ENCODE measurements at places on chromosomes 4 and X.

- peak; percentile 55 for DNase-seq
Measured at GRCh38 chrX:107654872-107655761, 26.8 kb downstream of the PRPS1 start.

DNA sequence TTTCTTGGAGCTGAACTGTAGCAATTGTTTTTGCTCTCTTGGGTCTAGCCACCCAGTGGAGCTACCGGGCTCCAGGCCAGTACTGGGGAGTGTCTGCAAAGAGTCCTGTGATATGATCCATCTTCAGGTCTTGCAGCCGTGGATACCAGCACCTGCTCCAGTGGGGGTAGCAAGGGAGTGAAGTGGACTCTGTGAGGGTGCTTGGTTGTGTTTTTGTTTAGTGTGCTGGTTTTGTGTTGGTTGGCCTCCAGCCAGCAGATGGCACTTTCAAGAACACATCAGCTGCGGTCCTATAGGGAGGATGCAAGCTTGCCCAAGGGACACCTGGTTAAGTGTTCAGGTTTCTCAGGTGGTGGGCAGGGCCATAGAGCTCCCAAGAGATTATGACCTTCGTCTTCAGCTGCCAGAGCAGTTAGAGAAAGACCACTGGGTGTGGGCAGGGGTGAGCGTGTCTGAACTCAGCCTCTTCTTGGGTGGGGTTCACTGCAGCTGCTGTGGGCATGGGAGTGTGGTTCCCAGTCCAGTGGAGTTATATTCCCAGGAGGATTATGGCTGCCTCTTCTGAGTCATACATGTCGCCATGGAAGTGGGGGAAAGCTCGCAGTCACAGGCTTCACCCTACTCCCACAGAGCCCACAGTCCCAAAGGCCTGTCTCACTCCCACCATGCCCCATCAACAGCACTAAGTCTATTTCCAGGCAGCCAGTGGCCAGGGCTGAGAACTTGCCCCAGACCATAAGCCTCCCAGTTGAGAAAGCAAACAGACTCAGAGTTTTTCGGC lies 811.6 kb downstream of the GLUD2 start:
- no peak for DNase-seq

DNA sequence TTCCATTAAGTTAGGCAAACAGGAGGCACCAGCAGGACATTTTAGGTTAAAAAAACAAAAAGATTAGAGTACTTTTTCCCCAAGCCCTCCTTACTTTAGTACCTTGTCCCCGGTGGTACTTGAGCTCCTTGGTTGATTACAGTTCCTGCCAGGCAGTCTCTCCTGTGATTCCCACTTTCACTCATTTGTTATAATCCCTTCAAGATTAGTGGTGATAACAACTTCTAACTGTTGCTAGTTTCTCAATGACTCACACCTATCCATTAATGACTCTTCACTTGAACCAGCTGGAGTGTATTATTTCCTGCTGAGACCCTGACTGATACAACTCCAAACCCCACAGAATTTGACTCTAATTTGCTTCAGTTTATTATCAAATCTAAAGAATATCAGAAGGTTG lies 765.0 kb upstream of the DIAPH2 start:
- DNase-seq = no peak

DNA sequence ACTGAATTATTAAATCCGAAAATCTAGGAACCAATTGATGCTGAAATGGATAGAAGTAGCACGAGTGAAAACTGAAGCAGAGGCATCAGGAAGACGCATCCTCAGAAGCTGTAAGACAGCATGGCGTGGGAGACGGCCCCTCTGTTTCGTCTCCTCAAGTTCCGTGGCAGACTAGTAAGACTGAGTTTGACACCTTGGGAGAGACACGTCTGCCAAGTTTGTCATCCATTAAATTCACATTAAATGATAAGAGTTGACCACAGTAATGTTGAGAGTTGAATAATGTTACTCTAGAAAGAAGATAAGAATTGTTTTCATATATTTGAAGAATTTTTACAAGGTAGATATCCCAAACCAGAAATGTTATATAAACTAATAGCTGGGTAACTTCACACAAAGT lies 736.1 kb upstream of the FRG1 start:
- DNase-seq = no peak

DNA sequence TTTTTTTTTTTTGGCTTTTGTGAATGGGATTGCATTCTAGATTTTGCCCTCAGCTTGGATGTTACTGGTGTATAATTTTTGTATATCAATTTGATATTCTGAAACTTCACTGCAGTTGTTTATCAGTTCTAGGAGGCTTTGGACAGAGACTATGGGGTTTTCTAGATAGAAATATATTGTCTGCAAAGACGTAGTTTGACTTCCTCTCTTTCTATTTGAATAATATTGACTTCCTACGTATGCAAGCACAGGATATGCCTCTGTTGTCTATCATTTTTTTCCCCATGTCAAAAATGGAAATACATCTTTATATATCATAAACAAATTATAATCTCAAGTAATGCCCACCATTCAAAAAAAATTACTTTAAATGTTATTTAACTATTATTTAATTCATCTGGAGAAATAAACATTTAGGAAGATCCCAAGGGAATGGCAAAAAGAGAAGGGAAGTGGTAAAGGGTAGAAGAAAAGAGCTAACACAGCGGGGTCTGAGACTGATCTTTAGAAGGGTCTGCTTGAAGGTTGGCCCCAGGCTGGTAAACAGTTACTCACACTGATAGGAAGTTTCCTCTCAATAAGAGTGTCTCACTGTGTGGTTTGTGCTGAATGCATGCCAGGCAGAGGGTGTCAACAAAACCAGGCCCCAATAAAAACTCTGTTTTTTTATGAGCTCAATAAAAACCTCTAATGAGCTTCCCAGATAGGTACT lies 35.7 kb downstream of the ZNF518B start:
- no peak for DNase-seq

- DNase-seq = no peak
Measured at GRCh38 chrX:69037786-69038185, 127.5 kb downstream of the PJA1 start.

- DNase-seq = no peak
Measured at GRCh38 chr4:113285501-113285900, 236.0 kb downstream of the ANK2 start.

DNA sequence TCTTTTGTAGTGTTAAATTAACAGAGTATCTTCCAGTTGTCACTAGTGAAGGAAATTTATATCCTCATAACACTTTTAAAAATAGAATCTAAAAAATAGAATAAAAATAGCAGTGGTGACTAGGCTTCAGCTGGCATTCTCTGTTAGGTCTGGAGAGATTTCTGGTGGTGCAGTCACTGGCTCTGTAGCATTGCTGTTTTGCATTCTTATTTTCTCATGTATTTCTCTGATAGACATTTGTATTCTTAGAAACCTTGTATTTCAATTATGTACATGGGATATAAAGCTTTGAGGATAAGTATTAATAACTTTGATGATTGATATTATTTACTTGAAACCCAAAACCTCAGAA lies 87.6 kb downstream of the TMEM131L start:
- no peak for DNase-seq

- no peak for DNase-seq
Measured at GRCh38 chrX:108439961-108440696, 491 bp downstream of the COL4A5 start.

DNA sequence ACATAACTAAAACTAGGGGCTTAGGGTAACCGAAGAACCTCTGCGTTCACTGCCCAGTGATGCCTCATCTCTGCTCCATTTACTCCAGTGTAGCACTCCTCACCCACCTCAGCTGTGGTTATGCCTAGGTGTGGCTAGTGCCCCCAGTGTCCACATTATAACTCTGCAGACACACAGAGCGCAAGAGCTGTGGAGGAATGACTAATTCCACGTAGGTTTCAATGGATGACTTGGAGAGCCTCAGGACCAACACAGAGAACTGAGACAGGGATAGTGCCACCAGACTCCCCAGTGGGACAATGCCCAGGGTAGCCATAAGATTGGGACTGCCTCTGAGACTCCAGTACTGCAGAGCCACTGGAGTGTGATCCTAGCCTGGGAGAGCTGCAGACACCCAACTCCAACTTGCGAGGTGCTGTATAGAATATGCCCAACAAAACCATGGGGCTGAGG lies 542.4 kb upstream of the DIPK2B start:
- no peak for DNase-seq

DNA sequence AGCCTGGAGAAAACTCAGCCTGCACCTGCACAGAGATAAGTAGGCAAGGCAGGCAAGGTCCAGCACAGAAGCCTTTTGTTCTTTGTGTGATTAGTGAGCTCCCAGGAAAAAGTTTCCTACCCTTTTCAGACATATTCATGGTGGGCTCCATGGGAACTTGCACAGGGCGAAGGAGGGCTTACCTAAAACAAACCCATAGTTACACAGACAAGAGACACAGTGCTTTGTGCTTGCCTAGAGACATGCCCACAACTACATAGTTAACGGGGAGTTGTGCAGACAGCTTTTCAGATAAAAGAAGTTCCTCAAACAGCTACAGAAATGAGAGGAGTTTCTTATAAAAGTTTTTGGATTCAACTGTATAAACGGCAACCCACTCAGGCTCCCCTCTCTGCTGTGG lies 180.5 kb downstream of the GLUD2 start:
- DNase-seq = no peak

DNA sequence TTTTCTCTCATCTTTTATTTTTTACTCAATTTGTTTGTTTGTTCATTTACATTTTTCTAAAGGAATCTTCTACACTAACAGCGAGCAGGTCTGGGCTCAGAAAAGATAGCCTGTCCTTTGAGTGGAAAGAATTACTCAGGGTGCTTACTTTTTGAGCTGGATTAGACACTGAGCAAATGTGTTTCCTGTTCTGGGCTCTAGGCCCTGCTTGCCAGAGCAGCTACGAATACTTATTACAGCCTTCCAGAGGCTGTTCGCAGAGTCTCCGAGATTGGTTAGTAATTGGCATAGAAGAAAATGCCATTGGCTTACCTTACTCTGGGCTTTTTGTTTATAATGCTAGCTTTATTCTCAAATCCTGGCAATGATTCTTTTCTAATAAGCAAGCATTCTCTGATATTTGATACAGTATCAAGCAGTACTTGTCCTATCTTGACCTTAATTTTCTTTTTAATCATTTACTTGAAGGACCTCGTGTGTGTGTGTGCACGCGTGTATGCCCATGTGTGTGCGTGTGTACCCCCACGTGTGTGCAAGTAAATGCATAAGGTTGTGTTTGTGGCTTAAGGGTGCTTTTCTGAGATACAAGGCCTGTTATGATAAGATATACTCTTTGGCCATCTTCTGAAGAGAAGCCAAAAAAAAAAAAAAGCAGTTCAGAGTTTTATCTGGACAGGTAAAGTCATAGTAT lies 76.2 kb upstream of the GRXCR1 start:
- no peak for DNase-seq

GRCh38 chr4:54254915-54255246 lies 25.8 kb downstream of the PDGFRA start:
- DNase-seq = no peak

DNA sequence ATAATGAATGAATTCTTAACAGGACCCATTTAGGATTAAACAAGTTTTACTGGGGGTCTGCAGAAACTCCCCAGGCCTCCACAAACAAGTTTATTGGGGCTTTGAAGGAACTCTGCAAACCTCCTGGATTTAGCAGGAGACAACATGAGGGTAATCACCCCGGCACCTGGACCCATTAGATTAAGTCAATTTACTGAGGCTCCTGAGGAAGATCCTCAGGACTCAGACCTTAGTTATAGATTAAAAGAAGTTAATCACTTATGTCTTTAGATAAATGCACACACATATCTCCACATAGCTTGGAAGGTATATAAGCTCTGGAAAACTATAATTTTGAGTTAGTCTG lies 29.4 kb downstream of the XG start:
- DNase-seq = no peak
